ENCODE measurements at places on chromosomes 12 and 14.

GRCh38 chr12:106171117-106171750 is 32.5 kb upstream of the NUAK1 start:
- no peak for DNase-seq

- no peak for DNase-seq
These were observed 4.3 kb downstream of the INF2 start for GRCh38 chr14:104693482-104694431.

GRCh38 chr12:42422785-42423184 is 96.8 kb downstream of the PPHLN1 start:
- no peak for DNase-seq

GRCh38 chr12:68903511-68903910 is 29.5 kb downstream of the CPM start:
- no peak for DNase-seq
